ENCODE measurements at places on chromosomes 13 and 19. TPM values are rescaled to one million over a fixed set of nuclear protein-coding genes. Genes with fewer than 3 reads are reported as not detected.

Gene COX7A1
- not detected for total RNA-seq

Gene SIGLECL1
- total RNA-seq = not detected

Gene IGSF23
- total RNA-seq = 0.53 TPM

Gene CD37
- not detected for total RNA-seq

Gene GAPDHS
- total RNA-seq = 0.10 TPM

Gene SHD
- 0.17 TPM for total RNA-seq

Gene SACS
- total RNA-seq = 11.5 TPM

Gene FGF21
- total RNA-seq = not detected
